ENCODE measurements at places on chromosomes 16 and 17.
A peak's percentile ranks its signal among the peaks of the same experiment; 100 is the strongest.

DNA sequence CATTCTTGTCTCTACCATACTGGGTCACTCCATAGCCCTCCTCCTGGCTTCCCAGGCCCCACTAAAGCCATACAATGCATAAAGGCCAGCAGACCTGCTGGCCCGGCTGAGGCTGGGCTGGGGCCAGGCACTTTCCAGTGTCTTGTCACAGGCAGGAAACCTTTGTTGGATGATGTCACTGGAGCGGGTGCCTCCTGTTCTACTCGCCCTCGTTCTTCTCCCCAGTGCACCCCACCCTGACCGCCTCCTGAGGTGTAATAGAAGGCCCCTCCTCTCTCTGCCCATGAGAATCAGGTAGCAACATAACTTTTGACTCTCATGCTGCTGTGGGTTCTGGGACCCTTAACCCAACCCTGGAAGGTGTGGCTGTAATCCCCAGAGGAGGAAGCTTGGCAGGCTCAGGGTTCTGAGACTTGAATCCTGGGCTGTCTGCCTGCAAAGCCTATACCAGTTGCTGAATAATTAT is 54.2 kb upstream of the IL34 start:
- no peak for DNase-seq

DNA sequence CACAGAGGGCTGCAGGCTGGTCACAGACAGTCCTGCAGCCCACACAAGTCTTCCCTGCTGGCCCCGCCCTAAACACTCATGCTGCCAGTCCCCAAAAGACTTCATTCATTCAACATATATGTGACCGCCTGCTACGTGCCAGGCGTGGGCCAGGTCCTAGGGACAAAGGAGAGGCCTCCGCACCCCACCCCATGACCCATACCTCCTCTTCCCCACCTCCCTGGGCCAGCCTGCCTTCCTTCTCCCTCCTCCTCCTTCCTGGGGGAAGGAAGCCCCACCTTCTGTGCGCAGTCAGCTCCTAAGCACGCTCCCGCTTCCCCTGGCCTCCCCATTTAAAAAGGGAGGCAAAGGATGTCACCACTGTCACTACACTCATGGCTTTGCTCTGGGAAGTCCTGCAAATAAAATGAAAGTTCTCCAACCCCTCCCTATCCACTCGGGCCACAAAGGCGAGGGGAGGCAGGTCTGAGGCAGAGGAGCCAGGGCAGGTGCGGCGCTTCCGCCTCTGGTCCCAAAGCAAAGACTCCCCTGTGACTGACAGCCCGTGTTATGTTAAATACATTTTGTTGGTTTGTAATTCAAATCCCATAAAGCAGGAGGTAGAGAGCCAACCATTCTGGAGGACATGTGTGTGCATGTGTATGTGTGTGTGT is 9.0 kb downstream of the DNAAF8 start:
- no peak for DNase-seq

DNA sequence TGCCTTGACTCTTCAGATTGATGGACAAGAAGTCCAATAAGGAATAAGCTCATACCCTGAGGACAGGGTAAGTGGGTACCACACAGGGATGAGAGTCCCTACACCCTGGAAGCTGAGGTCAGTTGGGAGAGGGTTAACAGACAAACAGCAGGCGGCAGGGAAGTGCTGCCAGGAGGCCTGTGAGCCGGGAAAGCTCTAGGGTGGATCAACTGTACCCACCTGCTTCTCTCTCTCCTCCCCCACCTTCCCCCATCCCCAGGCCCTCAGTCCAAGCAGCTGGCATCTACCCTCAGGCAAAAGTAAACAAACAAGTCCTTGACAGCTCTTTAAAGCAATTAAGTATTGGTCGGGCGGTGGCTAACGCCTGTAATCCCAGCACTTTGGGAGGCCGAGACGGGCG is 20.7 kb upstream of the MYLK3 start:
- no peak for DNase-seq

DNA sequence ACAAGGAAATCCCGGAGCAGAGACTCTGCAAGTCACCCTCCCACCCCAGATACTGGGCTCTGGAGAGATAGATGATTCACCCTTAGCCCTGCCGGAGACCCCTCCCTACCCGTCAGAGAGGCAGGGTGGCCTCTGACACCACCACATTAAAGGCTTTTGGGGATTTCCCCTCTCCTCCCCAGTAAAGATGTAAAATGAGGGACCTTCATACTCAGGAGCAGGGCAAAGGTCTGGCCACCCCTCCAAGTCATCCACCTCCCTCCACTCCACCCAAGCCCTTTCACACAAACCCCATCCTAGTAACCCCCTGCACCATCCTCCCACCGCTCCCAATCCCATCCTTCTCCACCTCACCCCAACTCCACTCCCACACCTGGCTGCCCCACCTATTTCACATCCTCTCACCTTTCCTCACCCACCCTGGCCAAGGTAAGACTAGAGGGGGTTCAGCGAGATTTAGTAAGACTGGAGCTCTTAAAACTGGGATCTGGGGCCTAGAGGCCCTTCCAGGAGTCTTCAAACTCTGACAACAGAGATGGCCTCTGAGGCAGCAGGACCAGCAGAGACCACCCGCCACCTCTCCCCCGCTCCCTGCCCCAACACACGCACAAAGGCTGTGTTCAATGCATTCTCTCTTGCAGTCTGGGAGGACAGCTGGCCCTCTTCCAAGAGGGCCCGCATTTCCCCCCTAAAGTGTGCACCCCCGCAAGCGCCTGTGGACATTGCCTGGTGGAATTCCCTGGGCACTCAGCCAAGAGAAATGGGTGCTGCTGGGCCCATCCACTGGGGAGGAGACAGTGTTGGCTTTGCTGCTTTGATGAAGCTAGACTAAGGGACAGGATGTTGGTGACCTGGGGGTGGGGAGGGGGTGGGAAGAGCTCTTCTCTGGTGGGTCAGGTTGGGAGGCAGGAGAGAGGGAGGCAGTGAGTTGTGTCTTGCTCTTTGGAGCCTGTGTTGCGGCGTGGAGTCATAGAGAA is 1.1 kb downstream of the ABAT start:
- DNase-seq, result no peak

GRCh38 chr17:37698911-37699255 is 46.0 kb downstream of the HNF1B start:
- DNase-seq, result no peak

DNA sequence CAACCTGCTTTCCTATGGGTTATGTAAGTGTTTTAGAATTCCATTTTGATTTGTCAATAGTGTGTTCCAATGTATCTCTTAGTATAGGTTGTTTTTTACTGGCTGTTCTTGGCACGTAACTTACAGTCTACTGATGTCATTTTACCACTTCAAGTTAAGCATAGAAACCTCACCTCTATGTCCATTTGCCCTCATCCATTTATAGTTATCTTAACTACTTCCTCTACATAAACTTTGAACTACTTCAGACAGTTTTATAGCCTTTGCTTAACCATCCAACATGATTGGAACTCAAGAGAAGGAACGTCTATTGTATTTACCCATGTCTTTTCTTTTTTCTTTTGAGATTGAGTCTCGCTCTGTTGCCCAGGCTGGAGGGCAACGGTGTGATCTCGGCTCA is 64.5 kb upstream of the GNG13 start:
- no peak for DNase-seq

GRCh38 chr16:14356064-14356463 is 274.0 kb downstream of the PARN start:
- DNase-seq, result no peak

GRCh38 chr17:35006961-35007360 is 26.6 kb downstream of the LIG3 start:
- DNase-seq, result no peak

- DNase-seq, result peak; percentile 55
Measured at GRCh38 chr16:85395913-85396878, 216.9 kb upstream of the GSE1 start.

GRCh38 chr16:64968539-64968938 is 153.3 kb downstream of the CDH11 start:
- no peak for DNase-seq

DNA sequence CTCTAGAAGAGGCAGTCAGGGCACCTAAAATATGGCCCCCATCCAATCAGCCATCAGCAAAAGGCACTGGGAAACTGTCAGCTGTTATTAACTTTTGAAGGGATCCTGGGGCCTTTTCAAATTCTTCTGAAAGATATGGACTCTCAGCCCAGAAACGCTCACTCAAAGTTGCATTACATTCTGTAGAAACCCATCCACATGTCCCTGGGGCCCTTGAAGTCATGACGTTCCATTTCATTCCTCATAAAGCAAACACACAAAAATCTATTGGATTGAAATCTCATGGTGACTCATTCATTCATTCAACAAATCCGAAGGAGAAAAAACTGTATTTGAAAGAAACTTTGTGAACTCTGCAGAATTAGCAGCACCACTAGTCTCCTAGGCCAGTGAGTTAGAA is 215.3 kb downstream of the C16orf95 start:
- DNase-seq, result no peak

- peak; percentile 7 for DNase-seq
Measured at GRCh38 chr17:49553676-49554335, 21.9 kb upstream of the NXPH3 start.

DNA sequence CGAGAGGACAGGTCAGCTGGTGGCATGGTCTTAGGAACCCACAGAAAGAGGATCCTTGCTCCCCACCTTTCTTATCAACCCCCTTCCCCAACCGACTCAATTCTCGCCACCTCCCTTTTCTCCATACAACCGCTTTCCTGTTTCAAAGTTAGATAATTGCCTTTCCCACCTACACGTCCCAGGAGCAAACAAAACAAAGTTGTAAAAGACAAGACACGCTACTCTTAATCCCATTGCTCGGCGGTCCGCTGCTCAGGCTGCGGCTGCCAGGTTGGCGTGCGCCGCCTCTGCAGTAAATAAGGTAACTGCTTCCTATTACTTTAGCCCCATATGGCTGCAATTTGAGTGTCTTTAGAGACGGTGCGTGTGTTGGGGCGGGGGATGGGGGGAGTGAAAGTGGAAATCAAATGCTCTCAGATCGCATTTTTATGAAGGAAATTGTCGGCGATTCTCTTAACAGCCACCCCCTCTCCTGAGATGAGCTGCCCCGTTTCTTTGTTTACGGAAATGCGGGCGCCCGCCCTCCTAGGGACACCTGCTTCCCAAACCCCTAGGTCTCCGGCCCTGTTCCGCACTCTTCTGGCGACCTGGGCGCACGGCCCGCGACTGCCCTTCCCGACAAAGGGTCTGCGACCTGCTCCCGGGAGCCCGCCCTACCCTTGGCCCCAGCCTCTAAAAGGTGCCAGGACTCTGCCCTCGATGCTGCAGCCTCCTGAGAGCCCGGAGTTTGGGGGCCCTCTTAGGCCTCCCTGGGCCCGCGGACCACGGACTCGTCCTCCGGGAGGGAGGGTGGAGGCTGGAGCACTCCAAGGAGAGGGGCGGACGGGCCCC is 3.7 kb upstream of the CBX8 start:
- DNase-seq, result no peak

DNA sequence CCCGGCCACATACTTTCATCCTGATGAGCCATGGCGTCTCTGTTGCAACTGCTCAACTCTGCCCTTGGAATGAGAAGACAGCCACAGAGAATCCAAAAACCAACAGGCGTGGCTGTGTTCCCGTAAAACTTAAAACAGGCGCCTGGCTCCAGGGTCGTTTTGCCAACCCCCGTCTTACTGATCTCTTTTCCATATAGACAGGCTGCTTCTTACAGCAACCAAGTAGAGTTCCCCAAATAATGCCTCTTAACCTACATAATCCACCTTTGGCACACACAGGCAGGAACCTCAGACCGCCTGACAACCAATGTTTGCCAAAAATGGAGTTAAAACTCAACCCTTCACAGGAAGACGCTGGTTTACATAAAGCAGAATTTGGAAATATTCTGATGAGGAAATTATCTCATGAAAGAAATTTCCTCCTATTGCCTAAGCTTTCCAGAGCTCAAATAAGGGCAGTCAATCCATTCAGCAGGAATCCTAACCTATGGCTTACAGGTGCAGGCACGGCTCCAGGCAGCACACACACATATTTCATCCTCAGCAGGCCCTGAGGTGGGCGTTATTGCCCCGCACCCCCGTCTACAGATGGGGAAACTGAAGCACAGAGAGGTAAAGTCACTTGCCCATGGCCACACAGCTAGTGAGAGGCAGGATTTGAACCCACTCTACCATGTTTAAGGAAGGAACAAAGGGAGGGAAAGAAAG is 35.8 kb downstream of the LITAF start:
- DNase-seq, result no peak

DNA sequence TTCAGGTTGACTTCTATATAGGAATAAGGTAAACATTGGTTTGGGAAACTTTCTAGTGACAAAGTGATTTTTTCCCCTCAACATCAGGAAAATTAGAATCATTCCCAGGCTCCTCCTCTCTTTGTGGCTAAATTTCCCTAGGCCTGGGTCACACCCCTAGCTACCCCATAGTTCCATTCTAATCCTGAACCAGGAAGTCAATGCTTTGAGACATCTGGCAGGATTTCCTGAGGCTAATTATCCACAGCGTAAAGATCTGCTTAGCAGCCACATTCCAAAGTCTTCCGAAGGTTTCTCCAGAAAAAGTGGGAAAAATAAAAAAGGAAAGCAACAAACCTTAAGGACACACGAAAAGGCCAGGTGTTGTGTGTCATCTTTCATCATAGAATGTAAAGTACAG is 60.3 kb upstream of the CORO6 start:
- no peak for DNase-seq

- DNase-seq, result no peak
Measured at GRCh38 chr16:88655053-88655732, 4.3 kb upstream of the CYBA start.

- no peak for DNase-seq
Measured at GRCh38 chr17:6701719-6702118, 11.4 kb downstream of the SLC13A5 start.

DNA sequence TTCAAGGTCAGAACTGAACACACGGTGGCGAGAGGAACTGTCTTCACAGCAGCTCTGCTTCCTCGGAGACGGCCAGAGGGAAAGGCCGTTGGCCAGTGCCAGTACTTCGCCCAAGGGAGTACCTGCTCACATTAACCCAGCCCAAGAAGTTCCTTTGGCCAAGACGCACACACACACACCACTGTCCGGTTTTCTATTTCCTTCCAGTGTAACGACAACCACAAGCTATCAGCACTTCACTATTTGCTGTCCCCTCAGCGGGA is 744 bp upstream of the GGNBP2 start:
- no peak for DNase-seq

- DNase-seq, result no peak
Measured at GRCh38 chr16:83888672-83889044, 10.3 kb upstream of the MLYCD start.

GRCh38 chr17:17783825-17784656 is 52.7 kb downstream of the SREBF1 start:
- no peak for DNase-seq

GRCh38 chr17:12050646-12051225 is 30.1 kb downstream of the MAP2K4 start:
- no peak for DNase-seq

- DNase-seq, result no peak
Measured at GRCh38 chr16:11160676-11161115, 95.3 kb downstream of the SOCS1 start.
